ENCODE measurements at places on chromosomes 7 and 10.

GRCh38 chr10:122590153-122590552 lies 29.6 kb downstream of the DMBT1 start:
- no peak for DNase-seq

- no peak for DNase-seq
Measured at GRCh38 chr7:93147363-93147762, 822 bp downstream of the SAMD9L start.

DNA sequence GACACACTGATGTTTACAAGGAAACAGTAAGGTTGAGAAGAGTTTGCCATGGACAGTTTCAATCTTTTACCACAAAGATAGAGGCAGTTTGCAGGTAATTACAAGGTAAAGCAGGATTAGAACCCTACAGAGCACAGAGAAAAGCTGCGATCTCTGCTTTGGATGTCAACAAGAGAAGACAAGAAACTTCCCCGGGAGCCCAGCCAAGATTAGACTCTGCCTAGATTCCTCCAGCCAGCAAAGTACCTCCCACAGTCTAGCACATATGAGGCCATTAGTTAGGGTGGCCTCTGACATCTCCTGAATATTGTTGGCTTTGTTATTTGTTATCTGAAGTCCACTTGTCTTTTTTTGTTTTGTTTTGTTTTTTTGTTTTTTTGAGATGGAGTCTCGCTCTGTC lies 178.1 kb downstream of the CALN1 start:
- no peak for DNase-seq

DNA sequence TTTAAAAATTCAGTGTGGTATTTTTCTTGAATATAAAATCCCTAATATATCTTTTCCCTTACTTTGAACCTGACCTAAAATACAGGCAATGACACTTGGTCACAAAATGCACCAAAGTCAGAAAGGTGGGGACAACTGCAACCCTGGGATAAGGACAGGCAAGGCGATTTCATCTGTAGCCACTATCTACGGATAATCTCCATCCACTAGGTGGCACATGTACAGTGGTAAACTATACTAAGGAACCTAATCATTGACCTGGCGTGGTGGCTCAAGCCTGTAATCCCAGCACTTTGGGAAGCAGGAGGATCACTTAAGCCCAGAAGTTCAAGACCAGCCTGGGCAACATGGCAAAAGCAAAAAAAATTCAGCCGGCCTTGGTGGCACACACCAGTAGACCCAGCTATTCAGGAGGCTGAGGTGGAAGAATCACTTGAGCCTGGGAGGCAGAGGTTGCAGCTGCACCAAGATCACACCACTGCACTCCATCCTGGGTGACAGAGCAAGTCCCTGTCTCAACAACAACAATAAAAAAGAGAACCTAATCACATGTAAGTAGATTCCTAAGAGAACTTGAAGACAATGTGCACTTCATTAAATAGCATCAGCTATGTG lies 98.9 kb downstream of the KMT2C start:
- DNase-seq, result no peak

GRCh38 chr7:18566829-18567228 lies 71.3 kb downstream of the HDAC9 start:
- DNase-seq, result no peak

GRCh38 chr7:143493751-143494150 lies 16.1 kb downstream of the TAS2R41 start:
- DNase-seq, result no peak

DNA sequence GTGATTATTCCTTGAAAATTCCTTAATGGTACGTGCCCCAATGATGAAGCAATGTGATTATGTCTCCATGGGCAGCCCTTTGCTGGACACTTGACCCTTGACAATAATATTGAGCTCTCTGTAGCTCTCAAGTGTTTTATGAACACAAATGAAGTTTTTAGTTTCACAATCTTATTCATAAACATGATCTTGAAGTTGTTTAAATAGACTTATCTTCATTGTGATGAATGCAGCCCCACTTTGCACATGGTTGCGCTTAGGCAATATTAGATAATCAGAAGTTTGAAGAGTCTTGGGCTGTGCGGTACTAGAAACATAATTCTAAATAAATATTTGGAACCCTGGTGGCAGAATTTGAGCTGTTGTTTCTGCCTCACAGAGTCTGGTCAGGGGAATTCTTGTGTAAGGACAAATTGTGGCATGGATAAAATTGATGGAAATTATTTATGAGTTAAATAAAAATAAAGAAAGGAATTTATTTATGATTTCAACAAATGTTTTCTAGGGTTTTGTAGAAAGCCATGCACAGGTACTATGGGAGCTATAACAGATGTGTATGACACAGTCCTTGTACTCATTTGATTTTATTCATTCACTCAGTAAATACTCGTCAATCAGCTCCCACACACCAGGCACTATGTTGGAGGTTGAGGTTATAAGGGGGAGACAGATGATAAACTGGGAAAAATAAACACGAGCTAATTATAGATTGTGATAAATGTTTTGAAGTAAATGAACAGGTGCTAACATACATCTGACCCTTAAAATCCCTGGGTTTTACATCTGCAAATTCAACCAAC lies 217.9 kb downstream of the GALNT17 start:
- DNase-seq, result no peak

DNA sequence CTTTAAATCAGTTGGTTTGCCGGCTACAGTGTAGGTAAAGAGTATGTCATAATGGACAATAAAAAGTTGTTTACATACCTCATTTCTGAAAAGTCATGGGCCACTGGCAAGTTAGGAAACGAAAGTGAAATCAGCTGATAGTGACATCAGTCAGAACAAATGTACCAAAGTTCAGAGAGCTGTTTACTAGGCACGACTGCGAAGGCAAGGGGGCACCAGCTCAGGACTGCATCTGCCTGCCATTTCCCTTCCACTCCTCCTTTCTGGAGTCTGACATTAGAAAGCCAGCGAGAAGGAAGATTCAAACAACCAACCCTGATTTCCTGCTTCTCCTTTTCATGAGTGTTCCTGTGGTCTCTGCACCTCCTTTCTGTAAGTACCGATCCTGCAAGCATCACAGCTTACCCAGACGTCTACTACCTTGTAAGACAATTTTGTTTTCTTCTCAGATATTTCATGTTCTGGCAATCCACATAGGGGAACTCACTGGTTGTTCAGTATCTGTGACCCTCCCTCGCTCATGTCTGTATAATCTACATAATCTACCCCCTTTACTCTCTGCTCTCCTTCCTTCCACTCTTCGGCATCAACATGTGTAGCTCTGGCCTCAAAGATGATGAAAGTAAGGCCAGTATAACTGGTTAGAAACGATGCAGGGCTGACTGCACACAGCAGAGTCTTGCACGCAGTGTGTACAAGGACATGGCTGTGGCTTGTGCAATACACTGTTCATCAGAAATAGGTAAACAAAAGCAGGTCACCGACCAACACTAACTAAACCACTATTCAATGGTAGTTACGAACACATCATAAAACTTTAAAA lies at the start of gene TMEM140:
TSS of gene TMEM140 (plus strand) at position 174 of the 823 bp plus-strand sequence. CDS start 16,370 bp downstream, outside the sequence.
- peak; percentile 39 for DNase-seq

DNA sequence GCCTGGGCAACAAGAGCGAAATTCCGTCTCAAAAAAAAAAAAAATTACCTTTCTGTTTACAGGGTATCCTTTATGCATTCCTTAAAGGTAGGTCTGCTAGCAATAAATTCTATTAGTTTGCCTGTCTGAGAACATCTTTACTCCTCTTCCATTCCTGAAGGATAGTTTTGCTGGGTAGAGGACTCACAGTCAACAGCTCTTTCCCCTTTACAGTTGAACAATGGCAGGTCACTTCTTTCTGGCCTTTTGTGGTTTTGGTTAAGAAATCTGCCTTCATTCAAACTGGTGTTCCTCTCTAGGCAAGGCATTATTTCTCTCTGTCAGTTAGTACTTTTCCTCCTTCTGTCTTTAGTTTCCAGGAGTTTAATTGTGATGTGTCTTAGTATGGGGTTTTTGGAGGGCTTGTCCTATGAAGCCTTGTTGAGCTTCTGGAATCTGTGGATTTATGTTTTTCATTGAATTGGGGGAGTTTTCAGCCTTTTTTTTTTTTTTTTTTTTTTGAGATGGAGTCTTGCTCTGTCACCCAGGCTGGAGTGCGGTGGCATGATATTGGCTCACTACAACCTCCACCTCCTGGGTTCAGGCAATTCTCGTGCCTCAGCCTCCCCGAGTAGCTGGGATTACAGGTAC lies 4.8 kb upstream of the DNAAF5 start:
- no peak for DNase-seq

DNA sequence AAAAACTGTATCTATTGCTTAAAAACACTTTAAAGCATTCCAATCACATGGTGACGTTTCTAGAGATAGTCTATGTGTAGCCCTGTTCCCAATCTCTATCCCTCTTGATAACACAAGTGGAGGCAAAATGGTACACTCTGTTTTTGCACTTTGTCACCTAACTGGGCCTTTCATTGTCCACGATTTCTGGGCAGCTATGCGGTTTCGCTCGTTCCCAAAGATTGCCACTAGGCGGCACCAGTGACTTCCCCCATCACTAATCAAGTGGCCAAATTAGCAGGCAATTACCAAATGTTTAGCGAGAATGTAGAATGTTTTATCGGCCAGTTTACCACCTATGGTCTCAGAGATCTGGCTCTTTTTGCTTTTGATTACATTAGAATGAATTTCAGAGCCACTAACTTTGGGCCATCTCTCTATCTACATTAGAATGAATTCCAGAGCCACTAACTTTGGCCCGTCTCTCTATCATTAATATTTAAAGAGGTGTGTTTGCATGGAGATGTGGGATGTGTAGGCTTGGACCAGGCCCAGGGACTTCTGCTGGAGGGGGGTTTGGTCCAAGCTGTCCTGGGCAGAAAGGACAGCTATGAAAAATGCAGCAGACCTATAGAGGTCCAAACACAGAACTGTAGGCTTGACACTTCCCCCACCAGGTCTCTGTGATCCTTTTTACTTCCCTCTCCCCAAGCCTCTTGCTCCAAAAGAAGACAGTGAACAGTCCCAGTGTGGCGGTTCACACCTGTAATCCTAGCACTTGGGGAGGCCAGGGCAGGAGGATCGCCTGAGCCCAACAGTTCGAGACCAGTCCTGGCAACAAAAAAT lies 90.1 kb downstream of the EPC1 start:
- DNase-seq, result peak; percentile 65

- no peak for DNase-seq
Measured at GRCh38 chr7:27695096-27695495, 32.4 kb upstream of the HIBADH start.

DNA sequence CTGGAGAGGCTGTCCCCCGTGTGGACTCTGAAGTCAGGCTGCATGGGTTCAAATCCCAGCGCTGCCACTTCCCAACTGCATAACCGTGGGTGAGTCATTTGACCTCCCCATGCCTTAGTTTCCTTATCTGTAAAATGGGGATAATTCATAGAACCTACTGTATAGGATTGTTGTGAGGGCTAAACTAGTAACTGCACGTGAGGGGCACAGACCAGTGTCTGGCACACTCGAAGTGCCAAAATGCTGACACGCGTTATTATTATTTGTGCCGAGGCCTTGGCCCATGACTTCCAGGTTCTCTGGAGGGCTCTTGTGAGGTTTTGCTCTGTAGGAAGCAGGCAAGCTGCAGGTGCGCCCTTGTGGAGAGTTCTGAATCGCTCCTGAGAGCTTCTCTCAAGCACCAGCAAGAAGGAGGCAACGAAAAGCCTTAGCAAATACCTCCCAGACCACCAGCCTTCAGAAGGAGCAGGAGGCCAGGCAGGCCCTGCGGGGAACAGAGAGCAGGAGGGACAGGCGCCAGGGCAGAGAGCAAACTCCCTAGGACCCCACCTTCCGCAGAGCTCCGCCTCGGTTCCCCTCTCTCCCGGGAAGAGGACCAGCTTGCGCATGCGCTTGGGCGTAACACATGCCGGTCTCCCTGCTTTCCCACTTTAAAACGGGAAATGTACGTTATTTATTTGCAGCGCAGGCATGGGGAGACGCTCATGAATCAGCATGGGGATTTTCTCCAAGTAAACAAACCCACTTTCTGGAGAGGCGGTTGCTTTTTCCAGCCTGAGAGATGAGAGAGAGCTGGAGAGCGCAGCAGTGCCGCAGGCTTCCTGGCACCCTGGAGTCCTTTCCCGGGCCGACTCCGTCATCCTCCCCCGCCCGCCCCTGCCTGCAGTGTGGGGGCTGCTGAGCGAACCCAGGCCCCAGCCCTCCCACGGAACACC lies 39.6 kb downstream of the SORCS3 start:
- DNase-seq, result peak; percentile 81

- no peak for DNase-seq
Measured at GRCh38 chr10:71573562-71574518, 145.7 kb downstream of the C10orf105 start.

DNA sequence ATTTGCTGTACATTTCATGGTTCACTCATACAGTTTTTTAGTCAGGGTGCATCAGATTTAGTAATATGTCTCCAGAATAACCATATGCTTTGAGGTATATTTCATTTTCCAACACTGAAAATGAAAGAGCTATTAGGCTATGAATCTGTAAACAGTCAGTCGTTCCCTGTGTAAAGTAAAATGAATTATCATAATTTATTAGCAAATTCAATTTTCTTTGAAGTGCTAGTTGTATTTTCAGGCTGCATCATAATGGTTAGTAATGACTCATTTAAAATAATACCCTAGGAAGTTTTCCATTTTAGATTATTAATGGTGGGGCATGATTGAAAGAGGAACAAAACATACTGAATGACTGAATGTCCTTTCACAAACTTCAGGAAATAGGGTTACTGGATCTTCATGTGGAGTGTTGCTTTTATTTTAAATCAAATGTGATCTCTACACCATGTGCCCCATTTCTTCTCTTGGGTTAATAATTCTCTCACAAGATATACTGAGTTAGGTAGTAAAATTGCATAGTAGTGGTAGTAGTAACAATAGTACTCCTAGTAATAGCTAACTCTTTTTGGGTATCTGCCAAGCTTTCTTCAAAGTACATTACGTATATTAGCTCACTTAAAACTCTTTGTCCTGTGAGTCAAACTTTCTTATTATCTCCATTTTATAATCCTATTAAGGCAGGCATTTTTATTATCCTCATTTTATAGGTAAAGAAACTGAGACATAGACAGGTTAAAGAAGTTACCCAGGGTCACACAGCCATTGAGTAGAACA lies 476.5 kb downstream of the SUGCT start:
- DNase-seq, result no peak

GRCh38 chr7:77975672-77976480 lies 177.3 kb downstream of the PHTF2 start:
- DNase-seq, result no peak

DNA sequence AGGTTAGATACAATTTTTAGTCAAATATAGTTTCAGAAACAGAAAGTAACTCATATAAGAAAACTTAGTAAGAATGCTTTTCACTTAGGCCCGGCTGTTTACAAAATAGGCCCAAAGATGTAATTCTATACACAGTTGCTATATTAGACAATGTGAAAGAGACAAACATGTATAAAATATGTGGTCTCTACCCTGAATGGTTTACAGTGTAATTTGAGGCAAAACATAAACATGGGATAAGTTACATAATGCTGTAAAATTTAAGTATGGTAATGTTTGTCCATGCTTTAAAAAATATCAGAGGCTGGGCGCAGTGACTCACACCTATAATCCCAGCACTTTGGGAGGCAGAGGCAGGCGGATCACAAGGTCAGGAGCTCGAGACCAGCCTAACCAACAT lies 18.7 kb downstream of the KRIT1 start:
- DNase-seq, result no peak

- DNase-seq, result no peak
Measured at GRCh38 chr10:101011517-101012423, 12.2 kb downstream of the LZTS2 start.

GRCh38 chr7:78195281-78195680 lies 396.7 kb downstream of the PHTF2 start:
- DNase-seq, result no peak

GRCh38 chr7:90708841-90709317 lies 112.8 kb downstream of the CDK14 start:
- DNase-seq, result peak; percentile 14

- no peak for DNase-seq
Measured at GRCh38 chr7:138097064-138097741, 20.9 kb downstream of the AKR1D1 start.

- DNase-seq, result no peak
Measured at GRCh38 chr10:43327171-43327570, 44.3 kb upstream of the FXYD4 start.

Data from head of caudate nucleus (tissue), 42 donors.